CD4-positive, alpha-beta T cell treated with Interleukin-2 at 100 ng/mL for 4 hours (primary cell): ENCODE measurements at places on chromosomes 5 and 9.

- DNase-seq, result no peak
Observed at GRCh38 chr5:125205601-125206225, 459.3 kb upstream of the ZNF608 start.

DNA sequence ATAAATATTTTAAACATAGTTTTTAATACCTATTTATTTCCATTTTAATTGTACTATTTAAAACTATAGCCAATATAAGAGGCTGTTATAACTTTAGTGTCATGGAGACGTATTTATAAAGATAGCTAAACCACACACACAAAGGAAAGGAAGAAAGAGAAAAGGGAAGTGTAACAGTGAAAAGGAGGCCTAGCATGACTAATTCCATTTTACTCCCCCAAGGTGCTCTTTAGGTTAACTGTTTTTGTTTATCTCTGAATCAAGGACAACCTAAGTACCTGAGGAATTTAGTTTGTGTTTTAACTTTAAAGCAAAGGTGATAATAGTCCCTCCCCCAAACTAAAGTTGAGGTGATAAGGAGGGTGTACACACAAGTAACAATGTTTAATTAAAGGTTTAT lies 1188.9 kb upstream of the C9orf72 start:
- no peak for DNase-seq

DNA sequence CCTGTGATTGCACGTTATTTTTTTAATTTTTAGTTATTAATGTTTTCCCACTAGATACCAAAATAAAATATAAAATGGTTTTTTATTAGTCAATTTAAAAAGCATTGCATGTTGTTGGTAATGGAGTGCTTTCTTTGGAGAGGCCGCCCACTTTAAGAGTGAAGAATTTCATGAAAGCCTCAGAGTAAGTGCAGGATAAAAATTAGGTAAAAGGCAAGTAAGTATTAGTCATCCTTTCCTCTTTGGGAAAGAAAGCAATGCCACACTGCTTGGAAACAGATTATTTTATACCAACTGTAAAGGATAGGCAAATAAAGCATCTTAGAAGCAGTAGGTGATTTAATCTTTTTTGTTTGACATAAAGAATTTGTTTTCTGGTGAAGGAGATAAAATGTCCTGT lies 62.9 kb downstream of the HSD17B4 start:
- DNase-seq, result no peak

DNA sequence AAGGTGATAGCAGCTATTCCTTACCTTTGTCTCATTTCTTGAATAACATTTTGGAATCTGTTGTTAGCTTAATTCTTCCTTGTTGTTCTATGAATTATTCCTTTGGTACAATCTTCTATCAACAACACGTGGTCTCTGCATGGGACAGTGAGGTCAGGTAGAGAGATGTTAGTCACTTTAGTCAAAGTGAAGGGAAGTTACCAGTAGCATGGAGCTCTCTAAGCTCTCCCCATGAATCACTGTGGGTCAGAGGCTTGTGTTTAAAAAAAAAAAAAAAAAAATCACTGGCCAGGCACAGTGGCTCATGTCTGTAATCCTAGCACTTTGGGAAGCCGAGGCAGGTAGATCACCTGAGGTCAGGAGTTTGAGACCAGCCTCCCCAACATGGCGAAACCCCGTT lies 116.0 kb downstream of the GOLPH3 start:
- DNase-seq, result no peak

GRCh38 chr5:179901915-179902762 lies 5.6 kb downstream of the TBC1D9B start:
- no peak for DNase-seq

GRCh38 chr5:115932991-115933390 lies 29.3 kb upstream of the LVRN start:
- no peak for DNase-seq

DNA sequence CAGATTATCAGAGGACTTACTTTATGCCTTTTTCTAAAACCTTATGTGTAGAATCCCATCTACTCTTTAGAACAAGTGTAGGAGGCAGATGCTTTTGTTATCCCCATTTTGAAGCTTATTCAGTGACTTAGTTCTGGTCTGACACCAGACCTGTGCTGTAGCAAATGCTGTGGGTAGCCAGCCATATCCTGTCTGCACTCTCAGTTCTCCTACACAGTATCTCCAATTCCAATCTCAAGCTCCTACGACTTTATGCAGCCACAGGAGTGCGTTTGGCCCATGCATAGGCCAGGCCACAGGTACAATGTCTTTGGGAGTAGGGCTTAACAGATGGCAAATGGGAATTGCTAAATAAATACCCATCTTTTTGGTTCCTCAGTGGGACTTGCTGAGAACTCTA lies 292.6 kb downstream of the MCTP1 start:
- DNase-seq, result no peak

DNA sequence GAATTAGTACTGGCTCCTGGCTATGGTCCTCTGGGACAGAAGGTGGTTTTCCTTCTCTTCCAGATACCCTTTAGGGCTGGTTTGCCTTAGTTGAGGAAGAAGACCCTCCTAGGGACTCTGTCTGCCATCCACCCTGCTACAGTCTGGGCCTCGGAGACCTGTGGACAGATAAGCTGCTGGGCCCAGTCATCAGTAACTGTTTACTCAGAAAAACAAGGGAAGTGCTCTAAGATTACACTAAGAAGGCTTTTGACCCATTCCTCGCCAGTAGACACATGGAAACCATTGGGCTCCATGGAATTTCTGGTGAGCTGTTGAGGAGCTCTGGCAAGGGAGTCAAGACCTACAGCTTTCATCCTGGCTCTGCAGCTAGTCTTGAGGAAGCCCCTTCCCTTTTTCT lies 31.2 kb downstream of the LARP1 start:
- DNase-seq, result no peak

GRCh38 chr5:168413596-168413995 lies 72.7 kb upstream of the RARS1 start:
- DNase-seq, result no peak

DNA sequence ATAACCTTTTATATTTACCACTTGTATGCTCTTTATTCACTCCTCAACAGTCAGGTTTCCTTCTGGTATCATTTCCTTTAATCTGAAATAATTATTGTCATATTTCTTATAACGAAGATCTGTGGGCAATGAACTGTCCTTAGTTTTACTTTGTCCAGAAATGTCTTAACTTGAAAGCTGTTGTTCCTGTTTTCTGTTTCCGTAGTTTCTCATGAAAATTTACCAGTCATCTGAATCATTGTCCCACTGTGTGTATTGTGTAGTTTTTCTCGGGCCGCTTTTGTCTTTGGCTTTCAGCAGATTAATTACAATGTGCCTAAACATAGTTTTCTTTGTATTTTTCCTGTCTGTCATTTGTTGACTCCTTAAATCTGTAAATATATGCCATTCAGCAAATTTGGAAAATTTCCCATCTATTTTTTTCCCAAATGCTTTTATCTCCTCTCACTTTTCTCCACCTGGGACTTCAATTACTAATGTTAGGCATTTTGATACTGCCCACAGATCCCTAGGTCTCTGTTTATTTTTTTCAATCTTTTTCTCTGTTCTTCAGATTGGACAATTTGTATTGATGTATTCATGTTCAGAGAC lies 74.9 kb downstream of the PDE8B start:
- no peak for DNase-seq
